ENCODE measurements at places on chromosomes 11 and 22.
A peak's percentile ranks its signal among the peaks of the same experiment; 100 is the strongest.

DNA sequence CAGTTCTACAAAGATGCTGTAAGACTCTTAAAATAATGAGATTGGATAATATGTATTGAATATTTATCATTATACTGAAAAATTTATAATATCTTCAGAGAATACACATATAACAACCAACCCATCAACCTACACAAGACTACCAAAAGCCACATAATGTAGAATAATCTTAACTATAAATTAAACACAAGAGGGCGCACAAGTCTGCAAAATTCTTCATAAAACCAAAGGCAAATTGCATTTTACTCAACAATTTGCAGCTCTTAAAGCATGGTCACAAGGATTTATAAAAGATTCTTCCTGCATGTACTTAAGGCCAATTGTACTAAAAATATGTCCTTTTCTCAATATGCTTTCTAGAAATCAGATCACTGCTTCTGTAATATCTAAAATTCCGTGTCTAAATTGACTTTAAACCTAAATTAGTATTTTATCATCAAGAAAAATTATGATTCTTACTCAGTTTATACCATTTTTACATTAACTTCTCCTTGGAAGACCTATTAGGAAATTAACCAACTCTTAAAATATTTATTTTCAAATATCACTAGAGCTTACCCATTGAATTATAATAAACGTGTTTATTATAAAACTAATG, 79.0 kb downstream of the TTC28 start:
- no peak for DNase-seq

DNA sequence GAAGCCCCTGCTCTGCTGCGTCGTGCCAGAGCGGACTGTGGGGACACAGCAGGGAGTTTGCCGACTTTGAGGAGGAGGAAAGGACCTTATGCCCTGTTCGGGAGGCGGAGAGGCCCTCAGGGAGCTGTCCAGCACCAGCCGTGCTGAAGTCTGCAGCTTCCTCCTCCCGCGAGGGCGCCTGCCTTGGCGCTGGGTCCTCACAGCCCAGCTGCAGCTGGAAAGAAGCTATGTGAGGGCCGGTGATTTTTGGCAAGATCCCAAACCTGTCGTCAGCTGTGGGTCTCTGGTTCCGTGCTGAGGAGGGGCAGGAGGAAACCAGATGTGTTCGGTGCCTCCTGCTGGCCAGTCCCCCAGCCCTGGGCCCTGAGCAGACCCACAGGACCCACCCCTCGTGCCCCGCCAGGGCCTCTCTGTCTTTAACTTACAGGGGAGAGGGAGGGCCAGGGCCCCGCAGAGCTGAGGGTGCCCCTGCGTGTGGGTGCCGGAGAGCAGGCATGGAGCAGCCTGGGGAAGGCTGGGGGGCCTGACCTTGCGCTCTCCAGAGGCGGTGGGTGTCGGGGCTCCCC, 12.0 kb downstream of the BRSK2 start:
- DNase-seq, result peak; percentile 57

DNA sequence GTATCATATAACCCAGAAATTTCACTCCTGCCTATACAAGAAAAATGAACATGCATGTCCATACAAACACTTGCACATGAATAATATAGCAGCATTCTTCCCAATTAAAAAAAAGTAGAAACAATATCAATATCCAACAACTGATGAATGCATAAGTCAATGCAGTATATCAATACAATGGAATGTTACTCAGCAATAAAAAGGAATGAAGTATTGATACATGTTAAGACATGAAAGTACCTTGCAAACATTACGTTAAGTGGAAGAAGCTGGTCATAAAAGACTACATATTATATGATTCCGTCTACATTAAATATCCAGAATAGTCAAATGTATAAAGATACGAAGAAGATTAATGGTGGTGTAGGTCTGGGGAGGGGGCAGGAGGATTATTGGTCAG, 73.9 kb upstream of the DRD2 start:
- no peak for DNase-seq

GRCh38 chr22:20012741-20013331, 3.8 kb downstream of the ARVCF start:
- no peak for DNase-seq

GRCh38 chr11:70463478-70464255, 65.3 kb downstream of the CTTN start:
- DNase-seq, result no peak

DNA sequence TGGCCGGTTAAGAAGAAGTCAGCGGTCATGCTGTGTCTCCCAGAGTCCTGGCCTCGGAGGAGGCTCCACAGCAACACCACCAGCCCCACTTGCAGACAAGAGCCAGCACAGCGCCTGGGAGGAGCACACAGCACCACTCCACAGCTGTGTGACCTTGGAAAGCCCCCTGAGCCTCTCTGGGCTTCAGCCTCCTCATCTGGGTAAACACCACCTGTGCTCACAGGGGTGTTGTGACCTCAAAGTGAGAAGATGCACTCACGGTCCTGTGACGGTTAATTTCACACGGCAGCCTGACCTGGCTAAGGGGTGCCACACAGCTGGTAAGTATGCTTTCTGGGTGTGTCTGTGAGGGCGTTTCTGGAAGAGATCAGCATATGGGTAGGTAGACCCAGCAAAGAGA, 54.7 kb downstream of the PHF21B start:
- no peak for DNase-seq
